Retina (tissue), 1 donor: ENCODE measurements at places on chromosomes 6 and 20.
A peak's percentile ranks its signal among the peaks of the same experiment; 100 is the strongest.

DNA sequence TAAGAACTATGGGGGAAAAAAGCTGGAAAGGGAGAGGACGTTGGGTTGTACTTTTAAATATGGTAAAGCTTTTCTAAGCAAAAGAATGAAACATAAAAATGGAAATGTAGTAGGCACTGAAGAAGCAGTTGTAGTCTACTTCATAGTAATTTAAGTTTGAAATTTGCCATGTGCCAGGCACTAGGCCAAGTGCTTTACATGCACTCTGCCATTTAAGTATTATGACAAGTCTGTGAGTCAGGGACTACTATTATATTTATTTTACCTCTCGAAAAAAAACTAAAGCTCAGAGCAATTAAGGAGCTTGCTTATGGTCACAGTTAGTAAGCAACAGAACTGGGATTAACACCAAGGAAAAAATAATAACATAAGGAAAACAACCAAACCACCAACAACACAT, 257.8 kb downstream of the GMDS start:
- DNase-seq = no peak

- DNase-seq = no peak
Observed at GRCh38 chr20:47704746-47705496, 80.4 kb downstream of the SULF2 start.

DNA sequence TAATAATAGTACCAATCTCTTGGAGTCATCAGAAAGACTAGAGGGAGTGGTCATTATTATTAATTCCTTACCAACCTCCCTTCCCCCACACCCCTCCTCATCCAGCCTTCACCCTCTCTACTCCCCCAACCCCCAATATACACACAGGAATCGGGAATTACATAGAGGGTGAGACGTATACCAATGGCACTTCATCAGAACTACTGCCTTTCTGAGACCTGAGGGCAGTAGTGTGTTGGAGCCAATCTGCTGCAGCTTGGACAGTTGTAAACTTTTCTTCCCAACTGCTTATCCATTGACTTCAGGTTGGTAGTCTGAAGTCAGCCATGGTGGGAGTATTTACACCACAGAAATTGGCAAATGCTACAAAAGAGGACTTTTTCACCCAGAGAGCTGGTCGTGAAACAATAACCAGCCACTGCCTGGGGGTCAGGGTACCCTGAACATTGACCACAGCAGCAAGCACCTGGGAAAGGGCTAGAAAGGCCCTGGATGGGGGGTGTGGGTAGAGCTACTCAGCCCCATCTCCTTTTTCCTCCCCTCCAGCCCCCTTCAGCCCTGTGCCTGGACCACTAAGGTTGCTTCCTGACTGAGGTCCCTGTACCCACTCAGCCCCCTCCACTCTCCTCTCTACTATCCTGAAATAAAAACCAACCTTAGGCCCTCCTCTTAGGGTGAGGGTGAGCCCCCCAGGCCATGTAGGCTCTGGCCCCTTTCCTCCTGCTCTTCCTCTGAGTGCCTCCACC, 161.5 kb downstream of the MRPL14 start:
- DNase-seq = no peak

- peak; percentile 78 for DNase-seq
Observed at GRCh38 chr6:98946879-98947410, 801 bp downstream of the FBXL4 start.

DNA sequence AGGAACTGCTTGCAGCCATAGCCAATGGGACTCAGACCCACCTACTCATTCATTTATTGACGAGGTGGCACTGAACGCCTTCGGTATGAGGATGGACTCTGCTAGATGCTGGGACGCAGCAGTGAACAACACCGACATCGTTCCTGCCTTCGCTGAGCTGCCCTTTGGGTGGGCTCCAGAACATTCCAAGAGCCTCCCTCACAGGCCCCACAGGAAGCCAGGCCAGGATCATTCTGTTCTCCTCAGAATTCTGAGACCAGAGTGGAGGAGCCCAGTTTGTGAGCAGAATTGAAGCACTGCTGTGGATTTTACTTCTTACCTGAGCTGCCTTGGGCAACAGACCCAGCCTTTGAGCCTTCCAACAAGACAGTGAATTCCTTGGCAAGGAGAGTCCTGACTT, 82.1 kb downstream of the KCNB1 start:
- DNase-seq = no peak

- DNase-seq = no peak
Observed at GRCh38 chr6:127854009-127854408, 46.8 kb downstream of the THEMIS start.

GRCh38 chr20:58352468-58352867, 36.6 kb upstream of the VAPB start:
- DNase-seq = no peak

- DNase-seq = peak; percentile 93
Observed at GRCh38 chr6:26286168-26286877, 78.7 kb upstream of the BTN3A2 start.

DNA sequence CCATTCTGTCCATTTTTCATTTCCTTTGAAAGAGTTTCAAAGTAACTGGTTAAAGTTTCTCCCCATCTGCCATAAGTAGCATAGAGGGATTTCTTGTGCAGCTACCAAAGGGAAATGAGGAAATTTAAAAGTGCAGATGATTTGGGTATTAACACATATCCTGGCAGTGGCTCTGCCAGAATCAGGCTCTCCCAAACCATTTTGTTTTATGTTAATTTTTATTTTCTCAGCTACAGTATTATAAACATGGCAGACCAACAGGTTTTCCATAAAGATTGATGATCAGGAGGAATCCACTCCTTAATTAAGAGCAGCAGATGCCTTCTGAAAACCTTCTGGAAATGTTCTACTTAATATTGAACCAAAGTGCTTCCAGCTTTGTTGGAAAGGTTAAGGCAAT, 13.9 kb downstream of the PLCB4 start:
- no peak for DNase-seq

DNA sequence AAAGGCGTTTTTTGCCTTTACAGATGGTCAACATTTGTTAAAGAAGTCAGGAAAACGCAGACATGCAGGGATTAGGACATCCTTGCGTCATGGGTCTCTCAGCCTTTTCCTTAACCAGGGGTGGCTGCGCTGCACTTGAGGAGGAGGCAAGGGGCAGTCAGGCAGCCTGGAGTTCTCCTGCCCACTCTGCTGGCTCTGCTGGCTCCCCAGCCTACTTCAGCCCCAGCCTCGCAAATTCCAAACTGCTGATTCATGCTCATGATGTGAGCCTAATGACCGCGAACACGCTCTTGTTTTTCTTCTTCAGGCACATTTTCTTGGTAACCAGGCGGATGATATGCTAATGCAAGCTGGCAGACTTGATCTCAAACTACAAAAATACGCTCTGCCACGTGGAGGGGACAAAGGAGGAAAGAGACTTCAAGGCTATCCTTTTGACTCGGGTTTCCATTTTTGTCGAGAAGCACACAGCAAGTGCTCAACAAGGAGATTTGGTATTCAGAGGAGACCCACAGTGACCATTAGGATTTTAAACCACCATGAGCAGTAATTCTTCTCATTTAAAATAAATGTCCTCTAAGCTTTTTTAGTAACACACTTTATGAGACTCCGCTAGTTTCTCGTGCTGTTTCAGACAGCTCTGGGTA, 290.3 kb upstream of the STXBP5 start:
- peak; percentile 86 for DNase-seq

GRCh38 chr20:33246077-33246476, 10.3 kb downstream of the BPIFA1 start:
- DNase-seq = no peak

GRCh38 chr6:24897186-24897585, 38.6 kb downstream of the RIPOR2 start:
- no peak for DNase-seq

- DNase-seq = no peak
Observed at GRCh38 chr20:50340541-50340940, 149.9 kb downstream of the CEBPB start.

GRCh38 chr6:129890701-129891100, 29.6 kb upstream of the TMEM244 start:
- no peak for DNase-seq

GRCh38 chr20:57193094-57193493, 73.3 kb downstream of the BMP7 start:
- DNase-seq = no peak

DNA sequence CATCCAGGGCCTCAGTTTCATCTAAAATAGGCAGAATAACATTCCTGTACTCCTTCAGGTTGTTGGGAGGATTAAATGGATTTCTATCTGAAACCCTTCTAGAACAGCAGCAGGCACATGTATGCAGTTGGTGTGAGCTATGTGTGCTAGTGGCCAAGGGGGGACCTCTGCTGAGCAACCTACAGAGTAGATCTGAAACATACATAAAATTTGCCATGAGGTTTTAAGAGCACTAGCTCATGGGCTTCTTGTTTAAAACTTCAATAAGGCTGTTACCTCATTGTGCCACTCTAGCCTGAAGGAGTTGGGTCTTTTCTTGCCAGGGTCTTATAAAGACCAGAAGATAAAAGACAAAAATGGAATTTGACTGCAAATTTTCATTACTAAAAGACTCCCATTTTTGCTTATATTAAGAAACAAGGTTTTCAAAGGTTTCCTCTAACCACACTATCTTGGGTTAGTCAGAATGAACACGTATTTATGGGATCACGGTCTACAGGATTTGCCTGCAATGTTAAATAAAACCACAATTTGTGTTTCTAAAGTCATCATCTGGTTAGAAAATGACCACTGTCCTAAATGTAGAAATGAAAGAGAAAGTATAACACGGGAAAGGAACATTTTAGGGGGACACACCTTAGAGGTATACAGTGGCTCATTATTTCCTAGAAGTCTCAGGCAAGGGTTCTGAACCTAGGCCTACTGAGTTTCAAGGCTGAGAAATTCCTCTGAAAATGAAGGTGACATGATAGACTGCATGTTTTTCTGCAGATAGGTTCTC, 144.9 kb upstream of the OLIG3 start:
- no peak for DNase-seq

DNA sequence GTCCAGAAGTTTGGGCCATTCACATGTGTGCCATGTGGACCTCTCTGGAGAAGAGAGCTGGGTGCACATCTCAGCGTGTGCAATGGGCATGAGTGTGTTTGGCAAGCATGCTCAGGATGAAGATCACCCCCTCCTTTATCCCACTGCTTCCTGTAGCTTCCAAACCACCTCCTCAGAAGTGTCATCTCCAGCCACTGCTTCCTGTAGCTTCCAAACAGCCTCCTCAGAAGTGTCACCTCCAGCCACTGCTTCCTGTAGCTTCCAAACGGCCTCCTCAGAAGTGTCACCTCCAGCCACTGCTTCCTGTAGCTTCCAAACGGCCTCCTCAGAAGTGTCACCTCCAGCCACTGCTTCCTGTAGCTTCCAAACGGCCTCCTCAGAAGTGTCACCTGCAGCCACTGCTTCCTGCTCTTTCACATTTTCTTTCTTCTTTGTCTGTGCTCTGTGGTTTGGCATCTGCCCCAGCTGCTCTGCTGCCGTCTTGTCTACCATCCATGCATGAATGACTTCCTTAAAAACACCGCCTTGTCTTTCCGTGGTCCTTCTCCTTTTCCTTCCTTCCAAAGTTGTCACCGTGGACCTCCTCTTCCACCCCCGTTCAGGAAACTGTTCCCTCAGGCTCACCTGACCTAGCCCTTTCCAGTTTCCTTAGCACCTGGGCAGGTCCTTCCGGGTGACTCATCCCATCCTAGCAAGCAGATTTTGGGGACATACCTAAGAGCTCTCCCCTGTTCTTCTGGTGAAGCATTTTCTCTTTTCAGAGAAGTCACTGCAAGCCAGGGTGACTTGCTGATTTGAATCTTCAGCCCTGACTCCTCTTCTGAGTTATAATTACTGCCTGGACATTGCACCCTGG, 43.5 kb upstream of the TIAM2 start:
- no peak for DNase-seq

DNA sequence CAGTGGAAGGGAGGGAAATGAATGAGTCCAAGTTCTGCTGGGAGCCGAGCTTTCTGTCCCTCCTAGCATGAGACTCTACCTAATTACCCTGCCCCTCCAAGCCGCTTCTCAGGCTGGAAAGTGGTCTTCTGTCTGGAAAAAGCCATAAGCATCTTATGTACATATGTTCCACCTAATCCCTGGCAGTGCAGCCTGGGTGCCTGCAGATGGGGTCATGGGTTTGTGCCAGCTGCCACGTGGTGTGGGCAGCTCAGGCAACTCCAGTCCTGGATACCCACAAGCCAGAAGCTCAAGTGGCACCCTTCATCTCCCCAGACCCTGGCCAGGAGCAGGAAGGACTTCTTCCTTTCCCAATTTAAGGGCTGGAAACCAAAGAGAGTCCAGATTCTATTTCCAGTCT, 253.1 kb downstream of the LY86 start:
- no peak for DNase-seq

DNA sequence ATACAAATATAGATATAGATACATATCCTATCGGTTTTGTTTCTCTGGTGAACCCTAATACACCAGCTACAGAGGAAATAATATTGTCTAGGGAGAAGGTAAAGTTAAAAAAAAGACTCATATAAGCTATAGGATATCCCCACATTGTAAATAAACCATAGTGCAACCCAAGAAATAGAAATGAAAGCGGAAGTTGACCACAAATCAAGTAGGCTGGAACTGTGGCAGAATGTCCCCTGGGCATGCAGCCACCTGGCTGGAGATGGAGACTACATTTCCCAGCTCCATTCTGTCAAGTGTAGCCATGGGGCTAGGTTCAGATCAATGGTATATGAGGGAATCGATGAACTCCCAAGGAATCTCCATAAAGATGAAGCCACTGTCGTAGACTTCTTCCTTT, 70.1 kb upstream of the RPS6KA2 start:
- DNase-seq = no peak

DNA sequence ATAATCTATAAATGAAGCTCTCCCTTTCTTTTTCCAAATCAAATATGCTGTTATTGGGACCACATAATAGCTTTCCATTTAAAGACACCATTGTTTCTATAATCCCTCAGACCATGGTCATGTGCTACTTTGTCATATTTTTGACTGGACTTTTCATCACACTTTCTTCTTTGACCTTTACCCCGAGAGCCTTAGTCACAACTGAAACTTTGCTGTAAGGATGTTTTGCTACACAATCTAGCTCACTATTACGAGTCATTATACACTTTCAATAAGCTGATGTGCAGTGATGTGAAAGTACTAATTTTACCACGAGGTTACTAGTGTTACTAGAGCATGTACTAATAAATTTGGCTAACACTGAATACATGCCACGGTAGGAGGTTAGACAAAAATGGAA, 367.2 kb upstream of the RUNX2 start:
- no peak for DNase-seq

- peak; percentile 33 for DNase-seq
Observed at GRCh38 chr20:49964964-49965780, 17.6 kb upstream of the SNAI1 start.

DNA sequence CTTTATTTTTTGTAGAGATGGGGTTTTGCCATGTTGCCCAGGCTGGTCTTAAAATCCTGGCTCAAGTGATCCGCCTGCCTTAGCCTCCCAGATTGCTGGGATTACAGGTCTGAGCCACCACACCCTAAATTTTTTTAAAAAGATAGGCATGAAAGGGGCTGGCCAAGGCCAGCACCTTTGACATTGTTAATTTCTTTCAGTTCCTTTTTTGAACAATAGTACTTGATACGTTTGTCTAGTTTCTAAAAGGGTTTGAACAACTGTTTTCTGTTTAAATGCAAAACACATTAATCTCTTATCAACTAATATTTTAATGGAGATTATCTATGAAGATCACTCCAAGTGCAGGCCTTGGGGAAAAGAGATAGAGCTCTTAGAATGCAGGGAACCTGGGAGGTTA, 37.6 kb upstream of the PTPRK start:
- DNase-seq = no peak
